ENCODE measurements at places on chromosomes 13 and 19.
A peak's percentile ranks its signal among the peaks of the same experiment; 100 is the strongest.

DNA sequence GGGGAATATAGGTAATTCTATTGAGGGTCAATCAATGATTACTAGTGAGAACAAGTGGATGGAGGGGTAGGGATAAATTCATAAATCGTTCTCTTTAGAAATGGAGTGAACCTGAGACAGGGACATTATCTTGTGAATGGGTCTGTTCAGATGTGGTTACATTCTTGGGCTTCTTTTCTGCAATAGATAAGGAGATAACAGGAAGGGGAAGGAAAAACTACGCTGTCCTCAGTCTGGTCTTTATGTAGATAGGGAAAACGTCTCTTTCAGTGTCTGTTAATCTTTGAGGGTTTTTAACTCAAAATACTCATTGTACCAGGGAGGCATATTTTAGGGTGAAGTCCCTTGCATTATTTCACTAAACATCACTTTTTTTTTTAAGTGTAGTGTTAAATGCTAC, 266.7 kb upstream of the MAB21L1 start:
- no peak for DNase-seq

GRCh38 chr19:19668230-19669012, at the start of gene ZNF101:
ZNF101 (plus strand) TSS chr19:19668839; CDS start chr19:19668964, 125 bp downstream.
- DNase-seq: peak; percentile 97

DNA sequence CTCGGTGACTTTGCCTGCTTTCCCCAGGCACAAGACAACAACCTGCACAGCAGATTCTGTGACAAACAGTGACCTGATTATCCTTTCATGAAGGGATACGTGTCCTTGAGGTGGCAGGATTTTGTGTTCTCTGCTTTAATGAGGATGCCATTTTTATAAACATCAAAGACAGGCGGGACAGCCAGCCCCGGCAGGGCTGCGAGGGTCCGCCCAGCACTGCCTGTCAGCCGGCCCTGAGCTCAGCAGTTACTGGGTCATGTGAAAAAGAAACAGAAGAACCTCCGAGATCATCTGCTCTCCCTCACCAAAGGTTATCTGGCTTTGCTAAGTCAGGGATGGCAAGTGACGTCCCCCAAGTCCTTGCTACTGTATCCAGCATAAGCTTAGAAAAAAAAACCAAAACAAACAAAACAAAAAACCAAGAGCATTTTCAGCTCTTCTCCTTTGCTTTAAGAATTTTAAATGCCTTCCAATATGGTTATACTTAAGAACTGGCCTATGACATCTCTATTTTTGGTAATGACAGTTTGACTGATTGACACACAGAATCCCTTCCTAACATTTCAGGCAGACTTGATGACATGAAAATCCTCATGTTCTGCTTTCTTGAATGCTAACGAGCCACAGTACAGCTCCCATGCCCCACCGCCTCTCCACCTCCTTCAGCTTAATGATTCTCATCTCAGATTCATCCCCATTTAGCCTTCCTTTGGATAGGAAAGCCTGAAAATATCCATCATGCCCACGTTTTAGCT, 666.6 kb upstream of the ARGLU1 start:
- DNase-seq: no peak

- no peak for DNase-seq
Measured at GRCh38 chr13:111881700-111882099, 185.2 kb upstream of the SOX1 start.

DNA sequence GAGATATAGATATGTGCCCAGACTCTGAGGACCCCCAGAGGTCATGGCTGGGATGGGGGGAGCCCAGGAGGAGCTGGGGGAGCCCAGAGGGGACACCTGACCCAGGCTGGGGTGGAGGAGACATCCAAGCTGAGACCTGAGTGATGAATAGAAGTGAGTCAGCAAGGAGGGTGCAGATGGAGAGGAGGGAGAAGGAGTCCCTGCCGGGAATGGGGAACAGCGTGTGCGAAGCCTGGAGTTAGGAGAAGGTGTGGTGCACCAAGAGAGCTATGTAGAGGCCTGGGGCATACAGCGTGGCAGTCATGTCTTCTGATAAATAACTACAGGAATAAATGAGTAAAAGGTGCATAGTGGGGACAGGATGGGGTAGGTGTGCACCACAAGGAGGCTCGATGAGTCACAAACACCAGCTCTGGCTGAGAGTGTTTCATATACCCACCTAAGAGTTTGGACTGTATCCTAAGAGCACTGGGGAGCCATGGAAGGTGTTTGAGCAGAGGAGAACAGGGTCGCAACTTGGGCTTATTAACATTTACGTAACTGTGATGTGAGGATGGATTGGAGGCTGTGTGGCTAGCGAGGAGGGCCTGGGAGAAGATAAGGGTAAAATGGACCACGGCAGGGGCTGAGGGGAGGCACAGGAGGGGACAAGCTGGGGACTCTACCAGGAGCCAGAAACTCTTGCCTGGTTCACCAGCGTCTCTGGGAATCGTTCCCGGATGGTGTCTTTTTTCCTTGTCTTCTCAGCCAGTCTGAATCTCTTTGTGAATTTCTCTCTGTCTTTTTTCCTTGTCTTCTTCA, 1.4 kb downstream of the CEACAM18 start:
- DNase-seq: peak; percentile 46

GRCh38 chr13:20006206-20006605, 47.7 kb downstream of the ZMYM2 start:
- no peak for DNase-seq

DNA sequence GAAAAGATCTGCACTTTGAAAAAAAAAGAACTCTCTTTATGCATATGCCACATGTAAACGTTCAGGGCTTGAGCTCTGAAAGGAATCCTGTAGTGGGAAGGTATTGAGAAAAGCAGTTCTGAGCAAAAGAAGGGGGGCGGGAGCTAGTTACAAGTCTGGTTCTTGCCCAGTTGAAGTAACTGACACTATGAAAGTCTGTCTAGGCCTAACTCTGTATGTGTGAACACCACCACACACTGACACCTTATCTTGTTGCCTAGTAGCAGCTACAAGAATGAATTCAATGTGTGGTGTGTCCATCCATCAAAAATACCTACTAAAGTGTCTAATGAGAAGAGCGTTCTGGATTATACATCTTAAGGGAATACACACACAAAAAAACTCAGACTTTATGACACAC, 820.6 kb downstream of the DIAPH3 start:
- DNase-seq: no peak

DNA sequence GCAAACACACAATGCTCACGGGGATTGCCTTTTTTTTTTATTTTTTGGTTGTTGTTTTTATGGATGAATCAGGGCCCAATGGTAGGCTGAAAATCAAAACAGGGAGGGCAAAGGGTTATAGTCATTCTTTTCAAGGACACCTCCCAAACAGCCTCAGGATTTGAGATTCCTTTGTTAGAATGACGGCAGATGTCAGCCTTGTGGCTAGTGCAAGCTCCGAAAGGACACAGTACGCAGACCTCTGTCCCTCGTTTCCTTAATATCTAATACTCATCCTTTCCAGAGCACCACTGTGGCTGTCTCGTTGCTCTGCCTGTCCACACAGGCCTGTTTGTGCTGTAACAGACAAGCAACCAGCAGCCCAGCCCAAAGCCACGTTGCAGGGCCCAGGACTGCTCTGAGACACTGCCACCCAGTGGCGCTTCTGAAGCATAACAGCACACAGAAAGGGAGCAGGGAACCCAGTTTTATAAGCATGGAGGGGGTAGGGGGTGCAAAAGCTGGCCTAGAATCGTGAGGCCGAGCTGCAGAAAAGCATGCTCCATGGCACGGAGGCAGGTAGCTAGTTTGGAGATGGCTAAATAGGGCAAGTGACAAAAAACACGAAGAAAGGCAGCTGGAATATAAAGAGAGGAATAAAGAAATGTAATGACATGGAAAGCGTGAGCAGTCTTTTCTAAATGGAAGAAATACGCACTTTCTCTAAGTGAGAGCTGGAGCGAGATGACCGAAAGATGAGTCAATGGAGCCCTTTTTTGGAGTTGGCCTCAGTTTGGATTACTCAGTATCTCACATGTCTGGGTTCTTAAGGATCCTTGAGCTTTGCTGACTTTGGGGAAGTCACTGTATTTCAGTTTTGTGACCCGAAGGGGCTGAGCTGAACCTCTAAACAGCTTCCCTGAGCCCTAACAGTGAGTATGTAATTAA, 40.7 kb upstream of the MEDAG start:
- peak; percentile 67 for DNase-seq

DNA sequence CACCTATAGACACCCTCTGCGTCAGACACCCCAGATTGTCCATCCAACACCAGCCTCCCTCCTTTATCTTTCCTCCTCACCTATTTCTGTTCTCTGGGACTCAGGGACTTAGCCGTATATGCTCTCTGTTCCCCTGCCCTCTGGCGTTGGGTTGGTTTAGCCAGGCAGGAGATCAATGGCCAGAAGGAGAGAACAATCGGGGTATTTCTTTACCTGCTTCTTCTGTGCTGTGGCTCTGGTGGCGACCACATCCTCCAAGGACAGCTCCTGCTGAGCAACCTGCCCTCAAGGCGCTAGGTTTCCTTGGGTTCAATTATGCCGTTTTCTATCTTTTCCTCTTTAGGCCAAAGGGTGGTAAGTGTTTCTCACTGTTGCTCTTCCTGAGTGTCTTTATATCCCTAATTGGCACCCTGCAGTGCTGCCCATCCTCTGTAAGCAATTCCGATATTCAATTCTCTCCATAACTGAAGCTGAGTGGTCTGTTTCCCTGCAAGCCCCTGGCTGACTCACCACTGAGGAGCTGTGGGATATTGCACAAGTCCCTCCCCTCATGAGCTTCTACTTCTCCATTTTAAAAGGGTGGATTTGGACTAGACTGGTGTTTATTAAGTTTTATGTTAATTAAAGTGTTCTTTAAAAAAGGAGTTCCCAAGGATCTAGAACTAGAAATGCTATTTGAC, 63.7 kb upstream of the TMTC4 start:
- no peak for DNase-seq

DNA sequence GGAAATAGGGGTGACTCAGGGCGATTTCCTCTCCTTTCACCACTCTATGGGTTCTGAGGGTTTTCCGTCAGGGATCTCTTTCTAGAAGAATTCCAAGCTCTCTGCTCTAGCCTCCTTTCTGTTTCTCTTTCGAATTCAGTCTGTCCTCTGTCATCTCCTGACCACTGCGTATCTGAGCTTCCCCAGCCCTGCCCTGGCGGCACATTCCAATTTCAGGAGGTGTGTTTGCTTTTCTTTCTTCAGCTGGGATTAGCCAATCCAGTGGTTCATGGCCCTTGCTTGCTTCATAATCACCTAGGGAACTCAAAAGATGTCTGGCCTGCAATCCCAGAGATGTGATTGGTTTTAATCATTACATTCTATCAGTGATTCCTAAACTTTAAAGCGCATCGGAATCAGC, 9.4 kb downstream of the IFNL2 start:
- no peak for DNase-seq

DNA sequence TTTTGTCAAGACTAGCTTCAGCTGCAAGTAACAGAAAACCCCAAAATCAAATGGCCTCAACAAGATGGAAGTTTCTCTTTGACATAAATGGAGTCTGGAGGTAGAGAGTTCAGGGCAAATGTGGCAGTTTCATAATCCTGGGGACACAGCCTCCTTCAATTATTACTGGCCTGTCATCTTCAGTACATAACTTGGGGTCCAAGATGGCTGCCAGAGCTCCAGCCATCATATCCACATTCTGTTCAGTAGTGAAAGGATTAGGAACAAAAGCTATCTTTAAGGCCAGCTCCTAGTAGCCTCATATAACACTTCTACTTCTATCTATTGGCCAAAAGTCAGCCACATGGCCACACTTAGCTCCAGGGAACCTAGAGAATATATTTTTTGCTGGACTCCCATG, 15.0 kb upstream of the IGSF23 start:
- no peak for DNase-seq

DNA sequence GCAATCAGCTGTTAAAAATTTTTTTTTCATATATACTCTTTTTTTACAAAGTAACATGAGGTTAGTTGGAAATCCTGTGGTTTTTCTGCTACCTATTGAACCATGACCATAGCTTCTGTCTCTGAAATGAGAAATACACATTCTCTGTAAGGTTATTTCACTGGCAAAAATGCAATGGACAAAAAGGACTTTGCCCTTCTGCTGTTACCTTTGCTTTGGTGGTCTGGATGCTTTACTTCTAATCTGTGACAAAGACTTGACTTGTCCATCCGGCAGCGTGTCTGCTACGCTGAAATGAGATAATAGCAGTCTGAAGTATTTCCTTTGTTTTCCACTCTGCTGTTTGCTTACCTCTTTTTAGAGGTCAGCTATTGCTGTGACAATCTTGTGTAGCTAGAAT, 412.8 kb downstream of the SLITRK6 start:
- no peak for DNase-seq

- DNase-seq: peak; percentile 60
Measured at GRCh38 chr19:48102870-48103751, 7.5 kb downstream of the PLA2G4C start.

DNA sequence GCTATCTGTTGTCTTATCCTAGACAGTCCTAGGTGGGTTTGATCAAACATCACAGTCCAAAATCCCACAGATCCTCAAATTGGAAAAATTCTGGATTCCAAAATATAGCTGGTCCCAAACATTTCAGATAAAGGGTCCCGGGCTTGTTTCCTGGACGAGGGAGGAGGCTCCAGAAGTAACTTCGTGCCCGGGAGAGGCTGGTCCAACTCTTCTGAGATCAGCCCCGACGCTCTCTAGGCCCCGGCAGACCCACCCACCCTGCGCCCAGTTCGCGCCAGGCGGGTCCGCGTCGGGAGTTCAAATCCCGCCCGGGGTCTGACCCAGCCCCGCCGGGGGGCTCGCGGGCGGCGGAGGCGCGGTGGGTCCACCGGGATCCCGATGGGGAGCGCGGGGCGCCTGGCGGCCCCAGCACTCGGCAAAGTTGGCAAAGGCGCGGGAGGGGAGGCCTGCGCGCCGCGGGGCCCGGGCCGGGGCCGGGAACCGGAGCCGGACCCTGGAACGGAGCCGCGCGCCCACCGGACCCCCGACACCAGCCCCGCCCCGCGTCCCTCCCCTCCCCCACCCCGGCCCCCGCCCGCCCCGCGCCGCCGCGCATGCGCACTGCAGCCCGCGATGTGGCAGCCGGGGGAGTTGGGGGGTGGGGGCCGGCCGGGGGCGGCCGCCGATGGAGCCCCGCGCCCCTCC, 513 bp downstream of the MIER2 start:
- peak; percentile 42 for DNase-seq

- DNase-seq: peak; percentile 27
Measured at GRCh38 chr13:34942732-34943435, 814 bp downstream of the NBEA start.

GRCh38 chr13:112446867-112447266, 70.7 kb downstream of the SPACA7 start:
- no peak for DNase-seq
